ENCODE measurements at places on chromosomes 2 and 18.
A peak's percentile ranks its signal among the peaks of the same experiment; 100 is the strongest.

DNA sequence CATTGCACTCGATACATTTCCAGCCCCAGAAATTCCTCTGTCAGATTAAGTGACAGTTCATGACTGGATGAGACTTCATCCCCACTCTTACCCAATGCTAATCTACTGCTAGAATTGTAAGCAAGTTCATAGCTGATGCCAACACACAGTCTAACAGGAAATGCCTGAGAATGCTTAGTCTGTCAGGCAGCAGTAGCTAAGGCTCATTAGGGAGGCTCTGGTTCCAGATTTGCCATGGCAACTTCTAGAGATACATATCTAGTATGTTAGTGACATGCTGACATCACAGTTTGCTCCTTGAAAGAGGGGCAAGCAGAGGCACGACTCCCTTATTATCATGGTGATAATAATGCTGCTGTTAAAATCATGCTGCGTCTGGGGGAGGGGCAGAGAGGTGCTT, 198.4 kb downstream of the RBM43 start:
- no peak for ATAC-seq

DNA sequence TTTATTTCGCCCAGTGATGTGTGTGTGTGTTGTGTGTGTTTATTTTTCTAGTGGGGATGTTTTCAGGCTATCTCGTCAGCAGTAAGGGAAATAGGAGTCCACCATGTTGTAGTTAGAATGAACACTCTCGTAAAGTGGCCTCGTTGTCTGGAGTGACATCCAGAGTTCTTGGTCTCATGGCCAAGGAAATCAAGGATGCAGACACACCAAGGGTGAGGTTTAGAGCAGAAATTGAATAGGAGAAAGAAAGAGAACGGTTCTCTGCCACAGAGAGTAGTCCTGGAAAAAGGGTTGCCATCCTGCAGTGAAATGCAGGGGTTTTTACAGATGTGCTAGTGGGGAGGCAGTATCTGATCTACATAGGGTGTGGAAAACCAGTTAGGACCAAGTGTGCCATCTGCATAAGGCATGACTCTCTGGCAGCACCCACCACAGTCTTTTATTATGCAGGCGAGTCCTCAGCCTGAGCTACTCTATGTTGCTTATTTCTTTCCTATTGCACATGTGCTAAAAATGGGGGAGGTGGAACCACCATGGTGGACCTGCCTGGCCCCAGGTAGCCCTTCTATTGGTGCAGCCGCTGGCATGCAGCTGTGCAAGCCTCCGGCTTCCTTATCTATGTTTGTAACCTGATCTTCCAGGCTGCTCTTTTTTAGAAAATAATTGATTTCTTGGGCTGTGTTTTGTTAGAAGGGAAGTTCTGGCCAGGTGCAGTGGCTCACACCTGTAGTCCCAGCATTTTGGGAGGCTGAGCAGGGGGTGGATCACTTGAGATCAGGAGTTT, 23.2 kb downstream of the RALB start:
- ATAC-seq: no peak

DNA sequence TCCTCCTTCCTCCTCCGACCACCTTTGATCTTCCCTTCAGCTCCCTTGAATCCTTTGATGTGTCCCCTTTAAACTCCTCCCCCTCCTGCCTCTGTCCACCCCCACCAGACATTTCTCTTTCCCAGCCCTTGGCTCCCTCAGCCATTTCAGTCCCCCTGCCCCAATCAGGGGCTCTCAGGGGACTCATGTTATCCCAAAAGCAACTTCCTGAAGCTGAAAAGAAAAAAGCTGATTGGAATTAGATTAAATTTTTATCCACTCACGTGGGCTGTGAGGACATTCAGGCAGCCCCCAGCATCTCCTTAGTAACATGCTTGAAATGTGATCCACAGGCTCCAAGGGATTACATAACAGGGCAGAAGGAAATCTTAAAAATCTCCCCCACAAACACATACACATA, 81.3 kb downstream of the NEURL3 start:
- ATAC-seq: no peak

GRCh38 chr2:167842047-167842446, 405.3 kb downstream of the STK39 start:
- no peak for ATAC-seq

GRCh38 chr2:169038338-169038757, 7.2 kb upstream of the ABCB11 start:
- no peak for ATAC-seq

- ATAC-seq: no peak
These were observed 2.7 kb upstream of the TMBIM1 start for GRCh38 chr2:218295029-218295428.

DNA sequence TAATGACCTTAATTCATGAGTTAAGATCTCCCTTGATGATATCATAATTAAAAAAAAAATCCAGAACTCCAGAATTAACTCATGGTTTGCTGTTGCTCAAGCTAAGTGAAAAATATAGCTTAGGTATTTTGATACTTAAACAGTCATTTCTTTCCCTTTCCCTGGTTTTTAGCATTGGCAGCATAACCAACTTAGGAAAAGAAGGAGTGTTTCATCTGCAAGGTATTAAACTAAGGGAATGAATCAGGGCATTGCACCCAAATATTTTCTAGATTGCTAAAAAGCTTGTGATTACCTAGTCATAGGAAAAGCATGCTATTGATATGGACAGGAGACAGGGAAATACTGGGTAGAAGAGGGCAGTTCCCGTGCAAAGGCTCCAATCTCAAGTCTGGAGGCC, 207.2 kb downstream of the LRP1B start:
- ATAC-seq: no peak

DNA sequence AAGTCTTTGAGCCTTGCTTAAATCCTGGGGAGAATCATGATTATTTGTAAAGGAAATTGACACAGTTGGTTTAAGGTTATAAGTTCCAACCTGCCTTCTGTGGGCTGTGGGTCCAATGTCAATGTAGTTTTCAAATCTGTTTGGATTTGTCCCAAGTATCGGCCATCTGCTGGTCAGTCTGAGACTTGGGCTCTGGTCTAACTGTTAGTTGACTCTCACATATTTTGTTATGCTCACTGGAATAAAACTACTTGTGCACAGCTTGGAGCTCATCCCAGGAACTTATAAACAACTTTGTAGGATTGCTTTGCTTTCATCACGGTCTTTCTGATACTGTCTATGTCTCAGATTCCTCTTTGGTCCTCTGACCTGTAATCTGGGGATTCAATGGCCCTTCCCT, 1026.2 kb upstream of the ZEB2 start:
- no peak for ATAC-seq

- ATAC-seq: no peak
These were observed 136.2 kb upstream of the ATP5MC3 start for GRCh38 chr2:175317751-175318150.

- ATAC-seq: peak; percentile 86
These were observed 223.7 kb upstream of the TRIB2 start for GRCh38 chr2:12493031-12493513.

DNA sequence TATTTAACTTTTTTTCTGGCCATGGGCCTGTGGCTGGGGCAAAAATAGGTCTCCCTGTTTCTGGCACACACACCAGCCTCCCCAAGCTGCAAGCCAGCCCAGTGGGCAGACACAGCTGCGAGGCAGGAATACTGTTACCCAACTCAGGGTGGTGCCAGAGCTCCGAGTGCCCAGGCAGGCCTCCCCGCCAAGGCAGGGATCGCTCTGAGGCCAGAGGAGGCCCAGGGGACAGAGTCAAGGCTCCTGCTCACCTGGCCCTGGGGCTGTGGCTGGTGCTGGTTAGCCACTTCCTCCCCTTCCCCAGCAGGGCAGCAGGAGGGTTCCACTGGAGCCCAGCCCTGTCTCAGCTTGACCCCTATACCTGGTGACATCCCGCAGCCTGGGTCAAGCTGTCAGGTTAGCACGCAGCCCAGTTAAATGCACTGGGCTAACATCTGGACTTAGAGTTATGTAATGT, 67.1 kb upstream of the EPAS1 start:
- peak; percentile 5 for ATAC-seq

DNA sequence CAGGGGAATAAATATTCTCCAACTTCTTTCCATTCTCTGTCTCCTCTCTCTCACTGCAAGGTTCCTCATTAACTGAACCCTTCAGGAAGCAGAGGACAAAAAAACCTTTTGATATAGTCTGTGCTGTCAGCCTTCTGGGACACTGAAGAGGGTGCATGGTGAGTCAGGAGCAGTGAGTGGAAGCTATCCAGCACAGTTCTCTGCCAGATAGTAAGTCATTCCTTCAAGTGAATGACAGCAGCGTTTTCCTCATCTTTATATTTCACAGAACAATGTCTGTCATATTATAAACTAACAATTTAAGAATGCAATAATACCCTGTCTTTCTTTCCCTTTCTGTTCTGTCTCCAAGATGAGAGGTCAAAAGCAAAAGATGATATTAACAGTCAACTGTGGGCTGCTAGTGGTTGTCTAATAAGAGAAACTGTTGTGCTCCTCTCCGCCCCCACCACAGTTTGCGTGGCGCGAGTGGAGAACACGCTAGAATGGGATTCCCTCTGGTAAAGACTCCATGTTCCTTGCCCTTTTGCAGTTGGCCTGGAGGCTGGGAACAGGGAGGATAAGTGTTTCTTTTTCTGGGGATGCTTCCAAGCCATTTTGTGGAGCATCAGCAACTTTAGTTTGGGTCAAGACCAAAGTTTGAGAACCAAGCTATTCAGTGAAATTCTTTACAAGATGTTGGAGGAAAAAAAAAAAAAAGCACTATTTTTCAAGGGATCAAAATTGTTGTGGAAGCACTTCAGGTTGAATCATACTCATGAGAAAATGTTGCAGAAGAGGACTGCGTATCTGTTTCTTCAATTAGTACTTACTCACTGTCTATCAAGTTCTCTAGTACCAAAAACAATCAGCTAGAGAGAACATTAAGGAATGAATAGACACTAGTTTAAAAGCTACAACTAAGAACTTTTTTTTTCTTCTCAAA, 430.2 kb downstream of the SETBP1 start:
- no peak for ATAC-seq

- ATAC-seq: no peak
These were observed 147.0 kb downstream of the PID1 start for GRCh38 chr2:229124136-229124535.

- peak; percentile 95 for ATAC-seq
These were observed at the start of the genes MCEE and MPHOSPH10 for GRCh38 chr2:71130152-71130904. TSS of gene MCEE (minus strand) at chr2:71130229. CDS start at chr2:71130219, 10 bp downstream. TSS of gene MPHOSPH10 (plus strand) at chr2:71130634. CDS start at chr2:71130666, 32 bp downstream.

GRCh38 chr2:15009681-15010080, 377.2 kb downstream of the LRATD1 start:
- ATAC-seq: no peak

DNA sequence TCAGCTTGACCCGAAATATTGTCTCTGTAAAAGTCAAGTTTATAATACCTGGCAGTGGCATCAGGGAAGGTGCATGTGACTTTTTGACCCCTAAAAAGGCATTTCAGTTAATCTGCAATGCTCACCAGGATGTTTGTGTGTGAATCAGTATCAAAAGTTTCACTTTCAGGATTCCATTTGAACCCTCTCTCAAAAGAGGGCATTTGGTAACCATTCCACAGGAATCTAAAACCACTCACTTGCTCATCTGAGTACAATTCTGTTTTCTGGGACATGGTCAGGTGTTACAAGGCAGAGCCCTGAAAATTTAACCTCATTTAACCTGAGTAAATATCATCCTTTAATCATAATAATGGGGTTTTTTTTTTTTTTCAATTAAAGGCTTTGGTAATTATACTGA, 77.9 kb upstream of the KLF7 start:
- ATAC-seq: no peak

GRCh38 chr2:168698969-168699368, 103.5 kb upstream of the NOSTRIN start:
- ATAC-seq: no peak

GRCh38 chr18:55380589-55380988, 207.4 kb downstream of the TCF4 start:
- no peak for ATAC-seq
